Stimulated activated CD4-positive, alpha-beta T cell treated with anti-CD3 and anti-CD28 coated beads, Interleukin-12 subunit alpha, Interleukin-12 subunit beta, amount 100 ng/mL, for 48 hours (primary cell): ENCODE measurements at places on chromosomes 5 and 9.

GRCh38 chr9:136326061-136326760 is 1.1 kb upstream of the GPSM1 start:
- no peak for DNase-seq

DNA sequence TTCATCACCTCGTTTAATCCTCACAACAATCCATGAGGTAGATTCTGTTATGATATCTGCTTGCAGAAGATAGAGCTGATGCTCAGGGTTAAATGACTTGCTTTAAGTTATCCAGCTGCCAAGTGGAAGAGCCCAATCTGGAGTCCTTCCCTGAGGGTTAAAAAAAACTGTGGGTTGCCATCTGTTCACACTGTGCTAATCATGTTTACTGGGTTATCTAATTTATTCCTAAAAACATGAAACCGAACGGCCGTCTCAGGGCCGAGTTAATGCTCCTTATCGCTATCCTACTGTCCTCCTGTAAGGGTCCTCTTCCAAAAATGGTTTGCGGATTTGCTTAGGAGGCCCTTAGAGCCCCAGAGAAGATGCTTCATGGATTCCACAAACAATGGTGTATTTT is 153.3 kb downstream of the YIPF5 start:
- no peak for DNase-seq

DNA sequence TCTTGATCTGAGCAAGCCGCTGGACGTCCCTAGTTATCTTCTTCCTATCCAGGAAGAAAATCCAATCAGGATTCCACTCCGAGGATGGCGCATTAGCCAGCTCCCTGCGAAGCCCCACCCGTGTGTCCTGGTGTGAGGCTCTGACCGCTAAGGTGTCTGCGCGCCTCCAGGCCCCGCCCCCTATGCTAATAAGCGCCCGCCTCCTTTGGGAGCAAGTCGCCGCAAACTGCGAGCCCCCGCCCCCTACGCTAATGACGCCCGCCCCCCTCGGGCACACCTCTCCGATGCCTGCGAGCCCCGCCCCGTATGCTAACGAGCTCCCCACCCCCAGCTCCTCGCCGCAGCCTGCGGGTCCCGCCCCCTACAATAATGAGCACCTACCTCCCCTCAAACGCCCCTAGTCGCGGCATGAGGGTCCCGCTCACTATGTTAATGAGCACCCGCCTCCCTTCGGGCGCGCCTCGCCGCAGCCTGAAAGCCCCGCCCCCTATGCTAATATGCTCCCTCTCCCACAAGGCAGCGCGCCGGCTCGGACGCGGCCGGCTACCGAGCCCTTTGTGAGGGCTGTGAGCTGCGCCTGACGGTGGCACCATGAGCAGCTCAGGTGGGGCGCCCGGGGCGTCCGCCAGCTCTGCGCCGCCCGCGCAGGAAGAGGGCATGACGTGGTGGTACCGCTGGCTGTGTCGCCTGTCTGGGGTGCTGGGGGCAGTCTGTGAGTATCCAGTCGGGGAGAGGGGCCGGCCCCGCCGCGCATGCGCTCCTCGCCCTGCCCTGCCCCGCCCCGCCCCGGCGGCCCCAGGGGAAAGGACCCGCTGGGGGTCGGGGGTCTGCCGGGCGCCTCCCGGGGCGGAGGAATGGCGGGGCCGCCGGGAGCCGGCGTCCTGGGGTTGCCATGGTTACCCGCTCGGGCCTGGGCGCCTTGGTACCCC is at the start of gene CACFD1:
Gene CACFD1 (plus strand): TSS at position 503 of the 929 bp plus-strand sequence. CDS start 89 bp downstream, at position 592.
- DNase-seq: peak; percentile 93

GRCh38 chr9:99058964-99059921 is 45.7 kb upstream of the TGFBR1 start:
- DNase-seq: no peak

GRCh38 chr9:124863371-124863871 is 1.5 kb downstream of the ARPC5L start:
- DNase-seq: no peak

GRCh38 chr9:113583511-113584427 is 120.2 kb downstream of the RGS3 start:
- no peak for DNase-seq

- DNase-seq: no peak
These were observed 290.5 kb downstream of the BNC2 start for GRCh38 chr9:16579872-16580432.

- no peak for DNase-seq
These were observed 42.7 kb downstream of the CAMK2A start for GRCh38 chr5:150246835-150247234.

GRCh38 chr5:157362982-157363381 is 97.0 kb upstream of the NIPAL4 start:
- no peak for DNase-seq

DNA sequence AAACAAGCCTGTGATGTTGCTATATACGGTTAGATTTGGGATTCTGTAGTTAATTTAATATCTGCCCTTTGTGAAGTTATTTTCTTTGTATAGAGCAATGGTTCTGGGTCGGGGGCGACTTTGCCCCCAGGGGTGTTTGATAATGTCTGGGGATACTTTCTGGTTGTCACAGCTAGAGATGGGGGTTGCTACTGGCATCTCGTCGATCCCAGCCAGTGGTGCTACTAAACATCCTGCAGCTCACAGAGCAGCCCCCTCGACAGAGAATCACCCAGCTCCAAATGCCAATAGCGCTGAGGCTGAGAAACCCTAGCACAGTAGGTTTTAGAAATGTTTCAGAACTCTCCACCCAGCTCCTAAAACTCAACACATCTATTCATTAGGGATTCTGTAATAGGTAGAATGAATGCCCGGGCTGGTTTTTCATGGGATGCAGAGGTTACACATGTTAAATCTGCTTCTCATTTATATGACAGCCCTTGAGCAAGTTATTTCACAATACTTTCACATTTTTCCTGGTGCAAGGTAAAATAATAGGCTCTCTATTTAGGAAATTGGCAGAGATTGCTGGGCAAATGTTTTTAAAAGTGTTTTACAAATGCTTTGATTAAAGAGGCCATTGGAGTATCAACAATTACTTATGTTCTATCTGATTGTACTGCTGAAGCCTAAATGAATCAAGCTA is 75.2 kb upstream of the CTSL start:
- no peak for DNase-seq

GRCh38 chr9:17863213-17863883 is 284.5 kb downstream of the SH3GL2 start:
- no peak for DNase-seq
